ENCODE measurements at places on chromosomes 3 and 15.

GRCh38 chr3:176914764-176915163 lies 282.5 kb downstream of the TBL1XR1 start:
- no peak for DNase-seq

DNA sequence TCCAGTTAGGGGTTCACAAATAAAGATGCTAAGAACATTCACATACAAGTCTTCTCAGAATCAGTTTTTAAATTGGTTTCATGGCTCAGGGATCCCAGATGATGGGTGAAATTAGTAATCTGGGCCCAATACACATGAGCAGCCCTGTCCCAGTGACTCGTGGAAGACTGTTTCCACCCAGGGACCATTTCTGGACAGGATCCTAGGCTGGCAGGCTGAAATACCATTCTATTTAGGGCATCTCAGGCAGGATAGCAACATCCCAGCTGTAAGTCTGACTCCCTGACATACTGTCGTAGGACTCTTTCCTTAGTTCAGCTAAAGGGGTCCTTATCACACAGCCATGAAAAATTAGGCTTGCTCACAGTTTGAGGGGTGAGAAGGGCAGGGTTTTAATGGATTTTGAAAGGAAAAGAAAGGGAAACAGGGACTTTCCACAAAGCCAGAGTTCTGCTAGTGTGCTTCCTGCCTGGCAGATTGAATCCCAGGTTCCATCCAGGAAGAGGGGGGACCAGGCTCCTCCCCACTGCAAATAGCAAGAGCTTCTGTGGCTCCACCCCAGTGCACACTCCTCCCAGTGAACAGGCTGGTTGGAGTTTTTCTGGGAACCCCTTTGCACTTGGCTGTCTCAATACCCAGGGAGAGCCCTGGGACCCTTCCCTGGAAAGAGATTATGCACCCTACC lies 41.3 kb upstream of the LYZL4 start:
- no peak for DNase-seq

- no peak for DNase-seq
Observed at GRCh38 chr3:174215456-174215855, 643.7 kb upstream of the NAALADL2 start.

DNA sequence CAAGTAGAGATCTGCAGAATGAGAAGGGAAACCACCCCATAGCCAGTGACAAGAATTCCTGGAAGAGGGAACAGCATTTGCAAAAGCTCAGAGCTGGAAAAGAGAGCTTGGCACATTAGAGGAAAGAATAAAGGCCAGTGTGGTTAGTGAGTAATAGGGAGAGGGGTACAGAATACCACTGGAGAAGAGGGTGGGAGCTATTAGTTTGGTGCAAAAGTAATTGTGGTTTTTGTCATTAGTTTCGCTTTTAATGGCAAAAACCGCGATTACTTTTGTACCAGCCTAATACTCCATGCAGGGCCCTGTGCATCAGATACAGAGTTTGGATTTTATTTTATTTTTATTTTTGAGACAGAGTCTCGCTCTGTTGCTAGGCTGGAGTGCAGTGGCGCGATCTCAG lies 9.8 kb downstream of the SLC24A1 start:
- no peak for DNase-seq

GRCh38 chr3:61055447-61055846 lies 195.8 kb downstream of the FHIT start:
- DNase-seq = no peak

DNA sequence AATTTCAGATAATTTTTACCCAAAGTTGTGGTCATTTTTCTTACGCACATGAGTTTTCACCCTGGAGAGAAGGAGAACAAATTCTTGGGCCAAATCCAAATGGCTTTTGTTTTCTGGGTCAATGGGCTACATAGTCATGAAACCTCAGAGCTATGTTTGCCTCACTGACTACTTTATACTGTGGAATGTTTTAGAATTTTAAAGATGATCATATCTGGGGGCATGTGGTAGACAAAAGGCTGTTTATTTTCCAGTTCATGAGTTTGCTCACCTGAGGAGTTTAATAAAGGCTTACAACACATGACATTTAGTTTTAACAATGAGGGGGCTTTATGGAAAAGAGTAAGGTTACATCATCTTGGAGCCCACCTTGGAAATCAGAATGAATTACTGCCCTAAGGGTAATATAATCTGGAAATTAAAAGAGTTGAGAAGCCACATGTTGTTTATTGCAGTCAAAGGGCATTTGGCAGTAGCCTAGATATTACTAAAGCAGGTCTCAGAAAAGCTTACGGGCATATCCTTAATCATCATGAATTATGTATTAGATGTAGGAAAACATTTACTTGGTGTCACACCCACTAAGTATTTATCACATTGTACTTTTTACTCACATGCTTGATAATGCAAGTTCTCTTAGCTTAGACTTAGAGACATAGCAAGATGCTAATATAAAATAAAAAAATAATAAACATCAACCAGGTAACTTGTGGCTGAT lies 466.1 kb downstream of the EDEM1 start:
- DNase-seq = no peak

- DNase-seq = no peak
Observed at GRCh38 chr3:58173669-58174398, 36.9 kb downstream of the DNASE1L3 start.

GRCh38 chr3:141266797-141267555 lies 35.4 kb downstream of the PXYLP1 start:
- DNase-seq = no peak

GRCh38 chr3:39205919-39206516 lies 13.6 kb upstream of the XIRP1 start:
- no peak for DNase-seq

DNA sequence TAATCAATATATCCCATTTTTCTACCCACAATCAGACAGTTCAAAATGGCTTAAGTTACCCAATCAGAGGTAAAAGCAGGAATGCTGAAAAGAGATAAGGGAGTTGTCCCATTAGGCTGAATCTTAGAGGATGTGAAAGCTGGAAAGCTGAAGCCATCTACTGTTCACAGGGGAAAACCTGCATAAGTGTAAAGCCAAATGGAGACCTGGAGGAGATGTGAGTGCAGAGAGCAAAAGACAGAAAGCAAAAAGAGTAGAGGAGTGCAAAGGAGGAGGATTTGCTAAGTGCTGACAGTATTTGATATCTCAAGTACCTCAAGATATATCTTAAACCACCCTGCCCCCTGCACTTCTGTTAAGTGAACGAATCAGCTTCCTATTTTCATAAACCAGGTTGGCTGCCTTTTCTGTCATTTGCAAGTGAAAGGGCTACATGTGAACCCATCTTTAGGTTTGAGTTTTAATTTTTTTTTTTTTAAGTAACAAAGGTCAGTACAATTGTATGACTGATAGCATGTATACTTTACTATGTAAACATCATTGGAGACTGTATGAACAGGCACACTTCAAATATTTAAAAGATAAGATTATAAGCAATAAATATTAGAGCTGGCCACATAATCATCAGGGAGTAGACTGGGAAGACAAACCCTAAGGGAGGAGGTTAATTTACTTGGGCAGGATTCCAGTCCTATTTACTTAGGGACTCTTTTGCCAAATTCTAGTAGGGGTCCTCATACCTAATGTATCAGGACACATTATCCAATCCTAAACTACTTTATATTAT lies 22.8 kb upstream of the P2RY1 start:
- DNase-seq = no peak
